ENCODE measurements at places on chromosomes 6 and 20.

DNA sequence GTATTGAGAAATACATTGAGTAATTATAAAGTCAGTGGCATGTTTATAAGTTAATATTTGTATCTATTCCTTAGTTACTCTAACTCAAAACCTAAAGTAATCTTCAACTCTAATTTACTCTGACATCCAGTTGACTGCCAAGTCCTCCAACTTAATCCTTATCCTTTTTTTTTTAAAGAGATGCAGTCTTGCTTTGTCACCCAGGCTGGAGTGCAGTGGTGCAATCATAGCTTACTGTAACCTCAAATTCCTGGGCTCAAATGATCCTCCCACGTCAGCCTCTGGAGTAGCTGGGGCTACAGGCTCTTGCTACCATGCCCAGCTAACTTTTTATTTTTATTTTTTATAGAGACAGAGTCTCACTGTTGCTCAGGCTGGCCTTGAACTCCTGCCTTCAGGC lies 24.4 kb downstream of the PTPN1 start:
- no peak for DNase-seq

DNA sequence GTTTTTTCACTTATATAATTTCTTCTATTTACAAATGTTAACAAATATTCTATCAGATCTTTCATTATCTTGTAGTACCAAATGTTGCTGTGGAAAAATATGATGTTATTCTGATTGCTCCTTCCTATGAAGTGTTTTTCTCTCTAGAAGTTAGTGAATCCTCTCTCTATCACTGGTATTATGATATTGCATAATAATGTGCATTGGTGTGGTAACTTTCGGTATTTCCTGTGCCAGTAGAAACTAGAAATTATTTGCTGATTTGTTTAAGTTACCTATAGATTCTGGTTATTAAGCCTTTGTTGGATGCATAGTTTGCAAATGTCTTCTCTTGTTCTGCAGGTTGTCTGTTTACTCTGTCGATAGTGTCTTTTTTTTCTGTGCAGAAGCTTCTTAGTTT lies 342.5 kb downstream of the CENPW start:
- DNase-seq: no peak

DNA sequence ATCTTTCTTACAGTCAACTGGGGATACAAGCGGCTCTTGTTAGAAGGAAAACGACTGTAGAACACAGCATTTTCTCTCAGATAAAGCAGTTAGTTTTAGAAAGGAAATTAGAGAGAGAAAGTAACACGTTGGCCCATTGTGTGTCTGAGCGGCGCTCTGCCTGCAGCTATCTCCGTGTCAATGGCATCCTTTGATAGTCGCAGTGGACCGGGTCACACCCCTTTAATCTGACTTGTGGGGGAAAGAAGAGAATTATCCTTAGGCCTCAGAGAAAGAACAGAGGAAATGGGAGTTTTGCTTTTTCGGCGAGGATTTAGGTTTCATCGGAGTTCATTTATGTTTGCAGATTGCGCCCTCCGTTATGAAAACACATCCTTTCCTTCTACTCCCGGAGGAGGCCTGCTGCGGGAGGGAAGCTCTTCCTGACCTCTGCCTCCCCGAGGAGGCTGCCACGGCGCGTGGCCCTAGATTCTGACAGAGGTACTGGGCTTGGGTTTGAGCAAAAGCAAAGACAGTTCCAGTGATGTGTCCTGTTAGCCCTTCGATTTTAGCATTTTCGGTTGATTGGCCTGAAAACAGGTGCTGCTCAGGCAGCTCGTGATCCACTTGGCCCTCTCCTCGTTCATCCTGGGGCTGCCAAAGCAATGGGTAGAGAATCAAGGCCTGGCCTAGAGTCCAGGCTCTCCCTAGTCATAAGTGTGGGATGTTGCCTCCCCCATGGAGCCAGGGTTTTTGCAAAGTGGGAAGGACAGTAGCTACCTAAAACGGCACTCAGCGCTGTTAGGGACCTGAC lies 74.9 kb downstream of the ZDHHC14 start:
- DNase-seq: no peak

DNA sequence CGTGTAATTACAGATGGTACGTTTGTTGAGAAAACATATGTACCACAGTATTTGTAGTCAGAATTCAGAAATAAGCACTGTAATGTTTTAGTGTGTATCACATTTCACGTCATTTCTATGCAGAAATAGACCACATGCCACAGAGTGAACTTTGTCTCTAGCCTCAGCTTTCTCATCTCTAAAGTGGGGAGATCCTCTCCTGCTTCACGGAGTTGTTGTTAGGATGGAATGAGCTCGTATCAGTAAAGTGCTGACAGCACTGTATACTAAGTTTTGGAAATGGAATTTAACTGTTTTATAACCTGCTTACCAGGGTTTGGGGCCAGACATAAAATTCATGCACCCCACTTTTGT lies 34.2 kb upstream of the PXDC1 start:
- no peak for DNase-seq

- no peak for DNase-seq
Measured at GRCh38 chr6:157244175-157244574, 79.1 kb downstream of the TMEM242 start.

DNA sequence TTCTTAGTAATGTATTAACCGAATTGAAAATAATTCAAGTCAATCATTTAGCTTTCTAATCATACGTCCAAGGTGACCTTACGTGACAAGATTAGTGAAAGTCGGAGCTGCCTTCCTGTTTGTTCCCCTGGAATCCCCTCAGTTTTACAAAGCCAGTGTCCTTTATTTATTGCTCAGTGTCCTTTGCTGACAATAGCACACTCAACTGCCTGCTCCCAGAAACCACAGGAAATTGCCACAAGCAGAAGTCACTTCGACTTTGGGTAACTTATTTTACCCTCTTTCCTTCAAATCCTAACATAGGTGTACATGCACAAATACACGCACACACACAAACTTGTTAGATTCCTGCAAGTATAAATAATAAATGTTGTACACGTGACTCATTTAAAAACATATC lies 1167.7 kb upstream of the ADGRB3 start:
- DNase-seq: no peak

All from GM20000 (cell line).